ENCODE measurements at places on chromosomes 2 and 18. TPM values are rescaled to one million over a fixed set of nuclear protein-coding genes. Genes with fewer than 3 reads are reported as not detected.

DNA sequence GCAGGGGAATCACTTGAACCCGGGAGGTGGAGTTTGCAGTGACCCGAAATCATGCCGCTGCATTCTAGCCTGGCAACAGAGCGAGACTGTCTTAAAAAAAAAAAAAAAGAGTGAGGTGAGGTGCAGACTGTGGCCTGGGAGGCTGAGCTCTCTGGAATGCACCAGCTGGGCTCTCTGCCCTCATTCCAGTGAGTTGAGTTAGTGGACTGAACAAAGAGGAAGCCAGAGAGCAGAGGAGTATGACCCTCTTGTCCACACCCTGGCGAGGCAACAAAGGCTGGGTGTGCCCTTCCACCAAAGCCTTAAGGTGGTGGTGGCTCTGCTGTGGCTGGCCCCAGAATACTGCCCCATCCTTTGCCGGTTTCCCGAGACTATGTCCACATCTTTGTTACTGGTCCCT lies 71.3 kb upstream of the ACKR3 start:
- DNase-seq: no peak

- DNase-seq: no peak
These were observed 281.3 kb downstream of the TDRD15 start for GRCh38 chr2:21404827-21405625.

- peak; percentile 59 for DNase-seq
These were observed at the start of gene ZNF236 for GRCh38 chr18:76822506-76823160. Gene ZNF236, plus strand, starts transcription at chr18:76822557. Its CDS starts 51 bp downstream, at chr18:76822608.

GRCh38 chr2:9313443-9313842 lies 106.8 kb downstream of the ASAP2 start:
- DNase-seq: no peak

- no peak for DNase-seq
These were observed 1690.4 kb upstream of the SLC39A10 start for GRCh38 chr2:193966590-193966989.

GRCh38 chr18:56202678-56203077 lies 435.7 kb downstream of the TXNL1 start:
- no peak for DNase-seq

- no peak for DNase-seq
These were observed 140.6 kb downstream of the PID1 start for GRCh38 chr2:229130522-229130921.

- no peak for DNase-seq
These were observed 15.5 kb downstream of the ITPRID2 start for GRCh38 chr2:181907057-181907456.

DHRS9 gene
- not detected for polyA plus RNA-seq

RGPD4 gene
- not detected for polyA plus RNA-seq

Data from CD8-positive, alpha-beta memory T cell (primary cell).